ENCODE measurements at places on chromosomes 1 and 21.

DNA sequence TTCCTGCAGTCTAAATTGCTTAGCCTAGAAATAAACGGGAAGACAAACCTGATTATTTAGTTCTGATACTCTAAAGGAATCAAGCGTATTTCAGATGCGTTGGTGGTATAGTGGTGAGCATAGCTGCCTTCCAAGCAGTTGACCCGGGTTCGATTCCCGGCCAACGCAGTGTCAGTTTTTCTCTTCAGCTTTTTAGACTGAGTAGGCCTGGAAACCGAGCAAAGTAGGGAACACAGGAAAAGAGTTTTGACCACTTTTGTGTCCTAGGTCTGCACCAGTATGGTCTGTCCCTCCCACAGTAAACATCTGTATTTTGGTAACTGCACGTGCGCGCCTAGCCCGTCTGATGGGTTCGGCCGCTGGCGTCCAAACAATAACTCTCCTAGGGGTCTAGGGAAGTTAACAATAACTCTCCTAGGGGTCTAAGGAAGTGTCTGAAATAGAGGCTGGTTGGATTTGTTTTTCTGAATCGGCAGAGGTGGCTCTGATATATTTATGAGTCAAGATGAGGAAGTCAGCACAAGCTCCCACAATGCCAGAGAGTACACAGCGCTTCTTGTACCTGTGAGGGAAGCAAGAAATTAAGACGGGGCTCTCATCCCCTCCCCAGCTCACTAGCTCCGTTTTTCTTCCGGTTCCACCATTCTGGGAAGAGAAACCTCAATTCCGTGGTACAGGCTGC, 15.6 kb upstream of the HJV start:
- peak; percentile 52 for DNase-seq

DNA sequence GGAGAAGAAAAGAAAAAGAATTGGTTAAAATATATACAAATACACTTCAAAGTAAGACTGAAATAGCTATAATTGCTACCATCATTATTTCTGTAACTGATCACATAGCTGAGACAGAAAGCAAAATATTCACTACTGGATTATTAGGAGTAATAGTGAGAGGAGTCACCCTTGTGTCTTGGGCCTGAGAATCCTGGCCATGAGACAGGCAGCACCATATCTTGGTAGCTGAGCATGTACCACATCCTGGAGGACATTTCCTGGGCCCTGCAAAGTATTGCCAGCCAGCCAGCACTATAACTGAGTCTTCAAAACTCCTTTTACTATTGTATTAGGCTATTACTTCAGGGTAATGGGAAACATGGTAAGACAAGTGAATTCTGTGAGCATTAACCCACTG, 63.5 kb downstream of the C1orf185 start:
- DNase-seq: no peak

- DNase-seq: no peak
Observed at GRCh38 chr1:85368073-85368770, 91.8 kb upstream of the BCL10 start.

GRCh38 chr21:37623183-37623582, 256.6 kb downstream of the DYRK1A start:
- no peak for DNase-seq

DNA sequence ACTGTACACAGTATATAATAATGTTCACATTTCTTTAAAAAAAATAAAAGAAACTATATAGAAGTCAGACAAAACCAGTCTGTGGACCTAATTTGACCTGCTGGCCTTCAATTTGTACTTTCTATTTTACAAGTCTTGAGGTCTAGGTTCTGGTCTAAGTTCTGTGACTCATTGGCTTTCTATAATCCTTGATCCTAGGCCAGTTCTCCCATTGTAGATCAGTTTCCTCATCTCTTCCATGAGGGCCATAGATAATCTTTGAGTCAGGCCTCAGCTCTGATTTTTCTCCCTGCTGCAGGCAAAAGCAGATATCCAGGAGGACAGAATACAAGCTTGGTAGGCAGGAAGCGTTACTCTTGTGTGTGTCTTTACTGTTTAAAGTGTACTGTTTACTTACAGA, 603.7 kb upstream of the CAMK1G start:
- DNase-seq: no peak
